Activated CD4-positive, alpha-beta T cell treated with anti-CD3 and anti-CD28 coated beads, Interleukin-2, Interleukin-6, amounts not matched to agents 100 ng/mL and 50 ng/mL, durations not matched to agents 16 hours and 8 hours (primary cell): ENCODE measurements at places on chromosomes 6 and 20.

GRCh38 chr6:13407709-13408695 is 79.4 kb downstream of the GFOD1 start:
- no peak for DNase-seq

GRCh38 chr6:133837801-133838349 is 51.0 kb upstream of the TCF21 start:
- peak; percentile 77 for DNase-seq

DNA sequence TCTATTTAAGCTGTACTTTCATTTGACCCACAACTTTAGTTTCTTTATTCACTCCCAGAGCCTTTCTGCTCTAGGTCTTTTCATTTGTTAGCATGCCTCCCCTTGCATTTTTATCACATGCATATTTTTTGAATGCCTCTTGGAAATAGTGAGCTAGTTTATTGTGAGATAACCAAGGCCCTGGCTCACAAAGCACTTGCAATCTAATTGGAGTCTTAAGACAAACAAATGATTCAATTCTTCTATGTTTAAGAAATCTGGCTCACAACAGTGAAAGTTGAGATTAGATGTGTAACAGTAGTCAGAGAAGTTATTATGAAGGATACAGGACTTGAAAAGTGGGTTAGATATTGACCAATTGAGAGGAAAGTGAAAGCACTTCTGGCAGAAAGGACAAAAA is 173.4 kb downstream of the MOXD1 start:
- no peak for DNase-seq

DNA sequence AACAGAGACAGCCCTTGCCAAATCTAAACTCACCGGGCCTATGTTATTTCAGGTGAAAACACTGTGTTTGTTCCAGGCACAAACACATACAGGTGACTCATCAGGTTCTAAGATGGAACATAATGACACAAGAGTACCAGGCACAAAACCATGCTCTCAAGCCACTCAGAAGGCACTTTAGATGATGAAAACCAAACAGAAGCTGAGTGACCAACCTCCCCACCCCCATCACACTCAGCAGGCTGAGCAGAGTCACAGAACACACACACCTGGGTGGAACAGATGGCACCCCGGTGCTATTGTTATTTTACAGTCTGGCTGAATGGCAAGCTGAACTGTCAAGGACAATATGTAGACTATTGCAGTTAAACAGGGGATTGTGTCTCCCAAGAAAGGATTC is 20.6 kb upstream of the NKX2-2 start:
- DNase-seq: no peak

- no peak for DNase-seq
Observed at GRCh38 chr20:61628901-61629601, 377.0 kb downstream of the CDH4 start.

- no peak for DNase-seq
Observed at GRCh38 chr6:101042966-101043365, 161.8 kb upstream of the ASCC3 start.

GRCh38 chr6:168938546-168938945 is 315.1 kb downstream of the THBS2 start:
- no peak for DNase-seq

GRCh38 chr6:79647741-79648140 is 16.6 kb downstream of the SH3BGRL2 start:
- DNase-seq: no peak

DNA sequence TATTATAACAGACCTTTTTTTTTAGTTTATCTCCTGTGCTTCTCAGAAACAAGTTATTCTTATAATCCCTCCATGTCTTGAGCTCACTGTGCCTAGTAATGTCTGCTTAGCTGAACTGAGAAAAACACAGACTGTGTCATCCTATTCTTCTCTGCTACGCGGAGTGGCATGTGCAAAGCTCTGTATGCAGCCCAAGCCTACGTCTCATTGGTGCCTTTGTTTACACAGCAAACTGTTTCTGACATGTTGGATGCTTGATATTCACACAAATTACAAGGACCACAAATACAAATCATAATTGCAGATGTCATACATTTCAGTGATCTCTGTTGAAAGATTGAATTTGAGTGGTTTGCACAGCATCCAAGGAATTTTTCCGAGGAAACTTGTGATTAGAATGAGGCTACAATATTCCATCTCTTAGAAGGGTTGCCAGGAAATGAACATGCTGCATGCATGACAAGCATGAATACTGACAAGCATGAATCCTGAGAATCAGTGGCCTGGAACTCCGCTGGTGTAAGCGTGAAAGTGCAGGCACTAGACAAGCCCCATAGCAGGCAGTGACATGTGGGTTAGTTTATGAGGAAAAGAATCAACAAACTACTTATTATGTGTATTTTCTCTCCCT is 128.4 kb upstream of the SGK1 start:
- DNase-seq: no peak

DNA sequence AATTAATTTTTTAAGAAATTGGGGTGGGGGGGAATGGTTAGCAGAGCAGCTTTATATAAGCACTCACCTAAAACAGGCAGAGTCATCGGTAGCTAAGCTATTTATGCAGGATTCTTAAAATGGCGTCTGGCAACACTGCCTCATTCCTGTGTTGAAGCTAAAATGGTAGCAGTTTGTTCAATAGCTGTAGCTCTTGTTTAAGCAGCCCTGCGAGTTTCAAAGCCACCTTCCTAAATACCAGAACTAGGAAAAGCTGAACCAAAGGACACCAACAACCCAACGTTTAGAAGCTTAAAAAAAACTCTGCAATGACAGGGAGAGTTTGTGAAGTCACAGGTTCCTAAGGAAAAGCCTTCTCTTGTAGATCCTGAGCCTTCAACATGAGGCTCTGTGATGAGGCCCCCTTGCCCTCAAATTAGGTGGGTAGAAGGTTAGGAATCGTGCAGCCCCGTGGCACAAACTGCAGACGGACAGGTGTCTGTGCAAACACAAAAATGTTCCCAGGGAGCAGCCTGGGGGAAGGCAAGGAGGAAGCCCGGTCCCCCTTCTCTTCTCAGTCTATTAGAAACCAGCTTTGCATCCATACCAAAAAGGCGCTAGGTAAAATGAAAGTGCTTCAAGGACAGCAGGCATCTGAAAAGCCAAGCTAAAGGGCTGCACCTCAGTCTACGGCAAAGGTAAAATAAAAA is 4.7 kb downstream of the ZMYND8 start:
- DNase-seq: no peak

DNA sequence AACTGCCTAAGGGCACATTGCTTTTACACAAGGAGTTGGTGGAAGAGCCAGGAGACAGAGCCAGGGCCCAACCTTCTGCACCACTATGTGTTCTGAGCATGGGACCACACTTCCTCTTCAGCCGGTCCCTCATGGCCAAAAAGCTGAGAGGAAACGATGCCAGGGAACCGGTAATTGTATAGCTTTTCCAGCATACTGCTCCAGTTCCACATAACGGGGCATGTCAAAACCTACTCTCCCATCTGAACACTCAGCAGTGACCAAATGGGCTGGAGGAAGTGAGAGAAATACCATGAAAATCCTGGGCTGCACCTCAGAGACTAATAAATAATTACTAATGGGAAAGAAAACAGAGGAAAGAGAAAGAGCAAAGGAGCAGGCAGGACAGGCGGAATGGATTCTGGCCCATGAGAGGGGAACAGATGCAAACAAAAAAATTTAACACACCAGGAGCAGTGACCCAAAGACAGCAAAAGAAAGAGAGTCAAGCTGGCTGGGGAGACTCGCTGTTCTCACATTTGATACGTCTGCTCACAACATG is 52.0 kb upstream of the BMP2 start:
- DNase-seq: no peak

DNA sequence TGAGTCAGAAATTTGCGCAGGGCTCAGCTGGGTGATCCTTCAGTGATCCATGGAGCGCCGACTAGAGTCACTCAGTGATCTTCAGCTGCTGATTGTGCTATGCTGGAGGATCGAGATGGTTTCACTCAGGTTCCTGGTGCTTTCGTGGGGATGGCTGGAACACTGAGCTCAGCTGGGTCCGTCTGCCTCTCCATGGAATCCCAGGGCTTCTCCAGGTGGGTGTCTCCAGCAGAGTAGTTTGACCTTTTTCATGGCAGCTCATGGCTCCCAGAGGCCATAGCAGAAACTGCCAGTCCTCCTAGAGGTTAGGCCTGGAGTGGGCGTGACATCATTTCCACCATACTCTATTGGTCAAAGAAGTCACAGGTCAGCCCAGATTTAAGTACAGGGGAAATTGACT is 88.8 kb upstream of the SIRPA start:
- no peak for DNase-seq

GRCh38 chr6:91697010-91697695 is 1110.3 kb upstream of the MAP3K7 start:
- DNase-seq: peak; percentile 9

DNA sequence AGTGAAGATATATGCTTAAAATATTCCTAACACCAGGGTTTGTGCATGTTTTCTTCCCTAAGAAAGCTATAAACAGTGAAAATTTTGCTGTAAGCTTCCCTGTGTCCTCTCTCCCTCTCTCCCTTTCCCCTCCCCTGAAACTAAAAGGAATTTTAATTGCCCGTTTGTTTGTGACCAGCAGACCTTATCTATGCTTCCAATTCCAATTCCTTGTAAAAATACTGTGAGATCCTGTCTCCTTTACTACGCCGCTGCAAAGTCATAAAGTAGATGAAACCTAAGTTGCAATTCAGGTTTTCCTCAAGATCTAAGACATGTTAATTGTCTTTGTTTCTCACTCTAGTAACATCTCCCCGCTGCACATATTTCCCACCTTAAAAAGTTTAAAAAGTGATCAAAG is 82.3 kb downstream of the DNAH8 start:
- DNase-seq: no peak

DNA sequence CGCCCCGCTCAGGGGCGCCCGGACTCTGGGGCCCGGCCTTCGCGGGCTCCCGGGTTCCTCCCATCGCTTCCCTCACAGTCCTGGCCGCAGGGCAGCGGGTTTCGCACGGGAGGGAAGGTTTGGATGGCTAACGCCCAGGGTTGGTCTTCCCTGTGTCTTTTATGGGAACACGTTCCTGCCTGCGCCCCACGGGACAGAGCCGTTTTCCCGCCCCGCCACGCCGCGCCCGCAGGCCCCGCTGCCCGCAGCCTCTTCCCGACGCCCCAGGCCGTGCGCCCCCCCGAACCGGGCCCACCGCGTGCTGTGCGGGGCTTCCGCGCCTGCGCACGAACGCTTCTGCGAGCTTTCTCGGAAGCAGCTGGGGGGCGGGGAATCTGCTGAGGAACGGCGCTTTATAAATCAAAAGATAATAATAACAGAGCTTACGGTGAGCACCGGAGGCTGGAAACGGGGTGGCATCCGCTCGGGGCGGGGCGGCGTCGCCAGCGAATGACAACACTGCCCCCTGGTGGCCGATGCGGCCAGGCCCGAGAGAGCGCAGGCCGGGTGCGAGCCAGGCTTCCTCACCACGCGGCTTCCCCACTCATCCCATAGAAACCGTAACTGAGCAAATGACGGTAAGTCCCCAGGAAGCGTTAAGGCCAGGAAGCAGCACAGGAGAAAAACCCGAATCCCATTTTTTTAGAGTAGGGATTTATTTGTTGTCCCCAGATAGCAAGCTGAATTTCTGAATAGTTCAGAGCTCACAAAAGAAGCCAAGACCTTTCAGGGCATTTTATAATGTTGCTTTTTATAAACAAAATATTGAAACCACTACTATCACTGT is 116.4 kb downstream of the MYLK4 start:
- peak; percentile 89 for DNase-seq
